ENCODE measurements at places on chromosomes 16 and 17. TPM values are rescaled to one million over a fixed set of nuclear protein-coding genes. Genes with fewer than 3 reads are reported as not detected.

The SECTM1 gene
- total RNA-seq: 0.72 TPM

The PPP1R1B gene
- not detected for total RNA-seq

The SCN4A gene
- 0.07 TPM for total RNA-seq

The MSLN gene
- total RNA-seq: 0.47 TPM

The TBC1D3L gene
- 10.1 TPM for total RNA-seq

The C16orf54 gene
- total RNA-seq: 2.5 TPM

The TBX21 gene
- total RNA-seq: not detected

The SOST gene
- not detected for total RNA-seq

The ABCA8 gene
- total RNA-seq: not detected

The CES1 gene
- not detected for total RNA-seq

The P4HB gene
- total RNA-seq: 263 TPM

The HAS3 gene
- 1.9 TPM for total RNA-seq

The SDR42E2 gene
- not detected for total RNA-seq

The ANKRD40CL gene
- not detected for total RNA-seq

Data from Karpas-422 (cell line).